ENCODE measurements at places on chromosomes 5 and 9.
A peak's percentile ranks its signal among the peaks of the same experiment; 100 is the strongest.

- DNase-seq: no peak
Measured at GRCh38 chr9:99431103-99431502, 209.0 kb downstream of the SEC61B start.

DNA sequence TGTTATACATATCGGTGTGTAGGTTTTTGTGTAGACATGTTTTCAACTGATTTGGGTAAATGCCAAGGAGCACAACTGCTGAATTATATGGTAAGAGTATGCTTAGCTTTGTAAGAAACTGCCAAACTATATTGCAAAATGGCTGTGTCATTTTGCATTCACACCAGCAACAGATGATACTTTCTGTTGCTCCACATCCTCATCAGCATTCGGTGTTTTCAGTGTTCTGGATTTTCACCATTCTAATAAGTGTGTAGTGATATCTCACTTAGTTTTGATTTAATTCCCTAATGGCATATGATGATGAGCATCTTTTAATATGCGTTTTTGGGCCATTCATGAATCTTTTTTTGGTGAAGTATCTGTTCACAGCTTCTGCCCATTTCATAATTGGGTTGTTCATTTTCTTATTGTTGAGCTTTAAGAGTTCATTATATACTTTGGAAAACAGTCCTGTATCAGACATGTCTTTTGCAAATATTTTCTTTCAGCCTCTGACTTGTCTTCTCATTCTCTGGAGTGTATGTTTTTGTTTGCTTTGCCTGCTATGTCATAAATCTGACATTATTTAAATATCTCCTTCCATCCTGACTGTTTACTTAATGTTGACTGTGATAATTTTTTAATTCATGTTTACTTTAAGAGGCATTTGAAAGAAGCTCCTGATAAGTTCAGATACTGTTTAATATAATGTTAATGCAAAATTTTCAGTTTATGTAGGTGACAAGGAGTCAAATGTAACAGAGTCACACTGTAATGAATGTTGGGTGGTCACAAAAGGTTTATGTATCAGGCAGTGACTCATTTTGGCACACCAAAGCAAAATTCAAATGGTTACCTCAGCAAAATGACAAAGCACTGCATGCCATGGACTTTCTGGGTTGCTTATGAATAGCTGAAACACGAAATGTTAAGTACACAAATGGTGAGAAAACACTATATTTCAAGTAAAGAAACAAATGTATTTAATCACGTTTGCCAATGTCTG is 181.1 kb upstream of the DAB2 start:
- DNase-seq: no peak

GRCh38 chr5:11222169-11222568 is 461.1 kb upstream of the DAP start:
- DNase-seq: no peak

DNA sequence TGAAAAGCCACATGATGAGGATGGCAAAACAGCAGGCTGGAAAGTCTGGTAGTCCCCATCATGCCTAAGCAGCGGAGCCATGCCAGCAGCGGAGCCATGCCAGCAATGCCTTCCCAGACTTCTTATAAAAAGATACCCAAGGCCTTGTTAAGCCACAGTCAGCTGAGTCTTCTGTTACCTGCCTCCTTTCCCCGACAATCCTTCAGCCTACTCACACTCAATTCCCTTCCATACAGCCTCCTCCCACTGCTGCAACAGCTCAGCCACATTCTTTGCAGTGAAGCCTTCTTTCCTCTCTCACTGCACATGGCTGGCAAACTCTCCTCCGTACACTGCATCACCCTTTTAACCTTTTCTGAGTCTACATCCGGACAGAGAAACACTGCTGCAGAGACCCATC is 114.9 kb downstream of the AUH start:
- DNase-seq: no peak

- no peak for DNase-seq
Measured at GRCh38 chr5:151178777-151179488, 21.4 kb upstream of the ANXA6 start.

- no peak for DNase-seq
Measured at GRCh38 chr5:166977911-166978422, 1313.5 kb upstream of the WWC1 start.

DNA sequence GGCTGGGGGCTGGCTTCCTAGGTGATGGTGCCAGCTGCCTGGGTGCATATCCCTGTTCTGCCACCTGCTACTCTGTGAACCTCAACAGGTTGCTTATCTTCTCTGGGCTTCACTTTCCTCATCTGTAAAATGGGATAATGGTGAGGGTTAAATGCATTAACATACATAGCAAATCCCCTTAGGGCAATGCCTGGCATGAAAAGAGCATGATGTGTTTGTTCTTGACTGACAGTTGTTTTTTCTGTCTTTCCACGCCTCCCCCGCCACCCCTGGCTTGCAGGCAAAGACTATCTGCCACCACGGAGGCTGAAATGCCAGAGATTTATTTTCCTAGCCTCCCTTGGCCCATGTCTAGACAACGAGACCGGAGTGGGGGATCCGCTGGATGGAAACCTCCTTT is 280.5 kb downstream of the NSG2 start:
- DNase-seq: no peak

DNA sequence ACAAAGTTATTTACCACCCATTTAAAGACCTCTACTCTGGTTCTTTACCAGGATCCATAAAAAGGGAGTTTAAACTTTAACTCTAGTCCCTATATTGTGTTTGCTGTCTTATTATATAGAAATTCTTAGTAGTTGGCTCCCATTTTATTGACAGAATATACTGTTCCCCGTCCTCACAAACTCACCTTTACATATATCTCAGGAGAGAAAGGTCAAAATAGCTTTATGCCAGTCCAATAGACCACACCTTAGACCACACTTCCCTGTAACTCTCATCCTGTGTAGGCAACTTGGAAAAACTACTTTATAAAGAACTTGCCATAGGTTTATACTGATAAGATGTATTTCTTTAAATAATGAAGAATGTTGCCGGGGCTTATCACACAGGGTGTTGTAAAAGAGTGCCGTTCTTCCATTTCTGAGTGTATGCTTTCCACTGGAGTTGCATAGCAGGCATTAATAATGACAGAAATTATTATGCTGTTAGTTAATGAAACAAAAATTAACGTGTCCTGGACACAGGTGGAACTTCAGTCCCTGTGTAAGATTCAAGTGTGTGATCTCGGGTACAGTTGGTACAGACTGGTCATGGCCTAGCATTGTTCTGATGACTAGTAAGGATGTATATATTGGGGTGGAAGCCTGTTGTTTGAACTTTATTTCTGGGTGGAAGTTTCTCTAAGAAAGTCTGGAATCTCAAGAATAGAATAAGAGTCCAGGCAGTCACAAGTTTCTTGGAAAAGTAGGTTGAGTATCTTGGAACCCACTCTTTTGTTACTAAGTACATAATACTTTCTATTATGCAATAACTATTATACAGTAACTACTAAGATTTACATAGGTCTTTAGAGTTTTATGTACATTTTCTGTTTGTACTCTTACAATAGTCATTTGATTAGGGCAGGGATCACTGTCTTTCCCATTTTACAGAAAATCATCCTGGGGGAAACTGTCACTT is 33.0 kb upstream of the SPINK14 start:
- DNase-seq: no peak

DNA sequence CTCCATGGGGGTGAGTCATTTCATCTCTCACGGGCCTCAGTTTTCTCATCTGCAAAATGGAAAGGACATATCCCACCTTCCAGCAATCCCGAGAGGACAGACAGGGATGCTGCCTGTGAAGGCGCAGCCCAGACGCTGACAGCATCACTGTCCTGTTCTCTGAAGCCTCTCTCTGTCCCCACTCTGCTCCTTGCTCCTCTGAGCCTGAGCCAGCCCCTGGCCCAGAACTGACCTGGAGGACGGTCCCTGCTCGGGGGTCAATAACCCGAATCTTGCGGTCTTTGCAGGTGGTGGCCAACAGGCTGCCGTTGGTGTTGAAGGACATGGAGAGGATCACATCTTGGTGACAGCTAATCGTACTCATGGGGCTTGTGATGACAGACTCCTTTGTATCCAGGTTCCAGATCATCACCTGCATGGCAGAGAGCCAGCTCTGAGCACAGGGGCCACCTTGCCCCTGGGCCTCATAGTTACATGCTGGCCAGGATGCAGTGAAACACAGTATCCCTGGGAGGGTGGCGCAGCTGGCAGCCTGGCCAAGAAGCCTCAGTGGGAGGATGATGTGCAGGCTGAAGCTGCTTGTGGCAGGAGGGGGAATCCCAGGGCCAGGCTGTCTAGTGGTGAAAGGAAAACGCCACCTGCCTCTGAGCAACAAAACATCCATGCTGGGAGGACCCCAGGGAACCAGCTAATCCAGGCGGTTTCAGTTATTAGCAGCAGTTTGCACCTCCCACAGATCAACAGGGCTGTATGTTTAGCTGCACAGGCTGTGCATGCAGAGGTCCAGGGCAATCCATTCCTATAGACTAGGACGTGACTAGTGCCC is 14.0 kb upstream of the TRIM14 start:
- DNase-seq: peak; percentile 12

- DNase-seq: no peak
Measured at GRCh38 chr9:16427873-16428427, 442.5 kb downstream of the BNC2 start.

DNA sequence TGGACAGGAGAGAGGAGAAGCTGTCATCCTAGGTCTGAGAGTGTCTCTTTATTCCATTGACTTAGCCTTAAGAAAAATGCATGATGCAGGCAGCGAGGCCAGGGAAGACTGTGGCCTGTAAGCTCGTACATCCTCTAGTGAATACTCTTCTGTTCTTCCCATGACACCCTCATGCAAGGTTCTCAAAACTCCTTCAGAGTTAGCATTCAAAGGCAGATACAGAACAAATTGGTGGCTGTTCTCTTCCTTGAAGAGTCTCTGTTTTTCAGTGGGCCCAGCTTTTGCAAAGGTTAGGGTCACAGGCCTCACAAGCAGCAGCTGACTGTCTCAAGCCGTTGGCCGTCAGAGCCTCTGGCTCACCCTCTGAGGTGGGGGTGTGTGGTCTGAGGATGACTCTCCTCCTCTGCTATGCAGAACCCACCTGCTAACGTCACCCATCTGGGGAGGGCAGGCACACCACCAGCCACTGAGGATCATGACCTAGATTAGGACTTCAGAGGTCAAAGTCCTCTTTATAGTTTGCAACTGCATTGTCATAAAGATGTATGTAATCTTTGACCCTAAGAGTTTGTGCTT is 15.1 kb downstream of the ADCY2 start:
- DNase-seq: no peak

DNA sequence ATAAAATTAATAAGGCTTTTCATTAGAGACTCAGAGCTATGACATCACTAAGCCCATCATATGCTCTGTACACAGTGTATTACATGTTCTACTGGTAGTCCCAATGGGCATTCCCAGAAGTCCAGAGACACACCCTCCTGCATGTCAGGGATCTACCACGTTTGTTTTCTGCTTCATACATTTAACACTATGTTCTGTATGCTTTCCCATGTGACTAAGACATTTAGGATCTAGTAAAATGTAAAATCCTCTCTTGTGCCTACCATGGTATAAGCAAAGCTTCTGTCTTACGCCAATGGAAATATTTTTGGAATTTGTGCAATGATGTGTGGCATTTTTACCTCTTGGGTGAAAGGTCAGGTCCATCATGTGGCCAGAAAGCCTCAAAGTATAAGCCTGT is 192.4 kb downstream of the ADAMTSL1 start:
- DNase-seq: no peak

DNA sequence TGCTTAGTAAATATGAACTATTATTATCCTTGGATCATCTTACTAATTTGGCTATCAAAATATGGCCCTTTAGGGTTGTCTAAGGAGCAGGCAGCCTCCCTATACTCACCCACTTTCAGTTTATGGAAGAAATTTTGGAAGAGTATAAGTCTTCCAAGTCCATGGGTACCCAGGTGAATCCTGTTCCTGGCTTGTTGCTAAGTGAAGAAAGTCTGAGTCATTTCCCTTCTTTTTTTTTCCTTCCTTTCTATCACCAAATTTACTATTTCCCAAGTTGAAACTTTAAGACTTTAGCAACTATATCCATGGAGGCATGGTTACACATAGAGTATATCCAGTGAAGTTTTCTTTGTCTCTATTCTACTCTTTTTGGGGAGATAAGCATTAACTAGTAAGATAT is 184.0 kb upstream of the ACTBL2 start:
- DNase-seq: no peak

GRCh38 chr5:131204964-131205363 is 34.2 kb downstream of the LYRM7 start:
- no peak for DNase-seq

DNA sequence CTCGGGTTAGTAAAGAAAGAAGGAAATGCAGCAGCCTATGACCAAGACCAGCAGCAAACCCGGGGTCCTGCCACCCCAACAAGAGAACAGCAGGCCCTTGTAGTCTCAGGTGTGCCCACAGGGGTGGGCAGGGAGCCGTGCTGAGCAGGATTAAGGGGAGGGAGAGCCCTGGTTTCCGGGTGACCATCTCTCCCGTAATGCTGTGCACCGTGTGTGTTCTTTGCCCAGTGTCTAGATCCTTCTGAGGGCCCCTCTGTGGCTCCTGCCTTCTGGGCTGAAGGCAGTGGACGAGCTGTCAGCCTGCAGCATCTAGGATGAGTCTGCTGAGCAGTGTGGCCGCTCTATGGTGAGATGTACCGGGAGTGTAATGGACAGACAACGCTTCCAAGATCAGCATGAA is 12.7 kb upstream of the PLEKHG4B start:
- DNase-seq: no peak

GRCh38 chr9:105178076-105178475 is 66.4 kb upstream of the SLC44A1 start:
- no peak for DNase-seq

GRCh38 chr5:157328277-157328912 is 62.5 kb downstream of the CYFIP2 start:
- peak; percentile 67 for DNase-seq

GRCh38 chr5:156380848-156381247 is 53.9 kb downstream of the SGCD start:
- no peak for DNase-seq

DNA sequence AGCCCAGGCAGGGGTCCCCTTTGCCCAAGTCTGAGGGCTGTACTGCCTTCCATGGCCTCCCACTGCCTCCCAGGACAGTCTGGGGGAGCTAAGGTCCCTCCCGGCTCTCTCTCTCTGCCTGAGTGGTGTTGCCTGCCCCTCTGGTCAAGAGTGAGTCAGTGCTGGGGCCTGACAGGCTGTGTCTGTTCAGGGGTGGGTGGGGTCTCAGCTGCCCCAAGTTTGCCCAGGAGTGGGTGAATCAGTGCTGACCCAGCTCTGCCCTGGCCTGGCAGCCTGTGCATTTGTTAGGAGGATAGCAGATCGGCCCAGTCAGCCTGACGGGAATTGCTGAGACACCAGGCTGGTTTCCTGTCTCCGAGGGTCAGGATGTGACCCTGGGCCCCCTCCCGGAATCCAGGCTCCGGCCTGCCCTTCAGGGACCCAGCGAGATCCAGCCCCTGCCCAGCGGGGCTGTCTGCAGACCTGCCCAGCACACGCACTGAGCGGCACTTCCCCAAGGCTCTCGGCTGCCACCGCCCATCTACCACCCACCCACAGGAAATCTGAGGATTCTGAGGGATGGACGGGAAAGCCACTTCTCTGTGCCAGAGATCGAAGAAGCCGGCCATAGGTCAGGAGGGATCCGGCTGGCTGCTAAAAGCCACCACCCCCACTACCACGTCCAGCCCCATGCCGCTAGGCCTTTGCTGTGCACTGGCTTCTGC is 15.9 kb downstream of the ENG start:
- no peak for DNase-seq

GRCh38 chr9:89593727-89594427 is 10.9 kb upstream of the GADD45G start:
- peak; percentile 77 for DNase-seq

Measured in RPMI8226 (cell line).